Peyer's patch (tissue), 4 donors: ENCODE measurements at places on chromosomes 2 and 18. TPM values are rescaled to one million over a fixed set of nuclear protein-coding genes. Genes with fewer than 3 reads are reported as not detected.
A peak's percentile ranks its signal among the peaks of the same experiment; 100 is the strongest.

GRHL1 gene
- total RNA-seq: 1.5 TPM

DNA sequence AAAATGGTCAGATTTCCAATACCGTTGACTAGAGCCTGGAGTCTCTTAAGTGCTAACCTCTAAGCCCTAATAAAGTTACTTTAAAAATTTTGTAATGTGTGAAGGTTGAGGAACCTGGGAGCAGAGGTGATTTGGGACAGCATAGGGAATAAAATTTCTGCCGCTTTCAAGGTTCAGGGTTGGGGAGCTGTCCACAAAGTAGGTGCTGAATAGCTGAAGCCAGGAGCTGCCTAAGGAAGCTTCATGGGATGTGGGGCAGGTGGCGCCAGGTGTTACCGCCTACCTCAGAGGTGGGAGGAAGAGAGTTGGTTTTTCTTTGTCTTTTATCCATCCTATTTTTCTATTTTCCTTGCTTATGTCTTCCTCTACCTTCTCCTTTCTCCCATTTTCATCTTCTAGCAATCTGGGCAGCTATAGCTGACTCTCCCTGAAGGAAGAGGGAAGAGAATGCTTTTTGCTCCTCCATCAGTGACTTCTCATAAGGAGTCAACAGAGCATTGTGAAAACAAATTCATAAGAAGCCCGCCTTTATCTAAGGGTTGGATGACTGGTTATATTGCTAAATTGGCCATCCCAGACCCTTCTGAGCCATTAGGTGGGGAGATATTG is 178.7 kb downstream of the CLIP4 start:
- H3K36me3 ChIP-seq: no peaks in the 10 kb centered on the region
- H3K4me1 ChIP-seq: no peaks in the 10 kb centered on the region
- no peak overlapping the region for H3K4me3 ChIP-seq
- no peaks in the 10 kb centered on the region for H3K27me3 ChIP-seq
- no peak overlapping the region for H3K27ac ChIP-seq

DNA sequence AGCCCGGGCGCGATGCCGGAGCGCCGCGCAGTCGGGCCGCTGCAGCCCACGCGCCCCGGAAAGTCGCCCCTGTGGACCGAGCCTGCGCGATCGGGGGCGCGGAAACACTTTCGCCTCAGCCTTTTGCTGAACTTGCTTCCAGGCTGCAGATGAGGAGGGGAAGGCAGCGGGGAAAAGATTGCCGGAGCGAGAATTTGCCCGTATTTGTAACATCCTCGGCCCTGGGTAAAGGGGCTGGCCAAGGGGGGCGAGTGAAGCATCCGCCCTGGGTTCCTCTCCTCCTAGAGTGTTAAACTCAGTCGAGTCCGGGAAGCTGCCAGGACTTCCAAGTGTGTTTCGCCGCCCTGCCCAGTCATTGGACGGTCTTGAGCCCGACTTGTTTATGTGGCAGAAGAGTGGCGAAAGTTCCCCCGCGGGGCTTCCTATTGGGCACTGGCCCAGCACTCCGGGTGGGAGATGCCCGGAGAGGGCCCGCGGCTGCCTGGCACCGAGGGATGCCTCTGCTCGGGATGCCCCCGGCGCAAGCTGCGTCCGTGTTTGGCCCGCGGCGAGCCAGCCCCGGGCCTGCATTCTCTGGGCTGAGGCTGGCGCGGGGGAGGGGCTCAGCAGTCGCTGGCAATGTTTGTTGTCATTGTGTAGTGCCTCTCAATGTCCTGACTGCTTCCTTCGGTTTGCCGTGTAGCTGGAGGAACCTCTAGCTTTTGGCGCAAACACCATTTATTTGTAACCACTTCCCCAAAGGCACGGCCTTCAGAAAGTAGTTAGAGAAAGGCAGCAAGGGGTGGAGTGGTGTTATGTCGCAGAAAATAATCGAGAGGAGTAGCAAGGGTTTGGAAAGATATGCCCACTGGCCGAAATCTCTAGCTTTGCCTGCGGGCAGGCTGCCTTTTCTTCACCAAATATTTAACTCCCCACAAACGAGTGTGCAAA is 1.1 kb downstream of the CYBRD1 start:
- H3K4me3 ChIP-seq: peak overlapping the region; percentile 68
- no peaks in the 10 kb centered on the region for H3K4me1 ChIP-seq
- no peaks in the 10 kb centered on the region for H3K36me3 ChIP-seq
- H3K27ac ChIP-seq: peak overlapping the region; percentile 96

GRCh38 chr18:54848121-54848520 is 19.8 kb downstream of the RAB27B start:
- H3K27ac ChIP-seq: no peak overlapping the region
- H3K27me3 ChIP-seq: no peaks in the 10 kb centered on the region
- H3K36me3 ChIP-seq: no peaks in the 10 kb centered on the region
- no peak for DNase-seq
- H3K4me1 ChIP-seq: no peaks in the 10 kb centered on the region
- no peak overlapping the region for H3K4me3 ChIP-seq

CD8A gene
- 4.1 TPM for total RNA-seq

DNA sequence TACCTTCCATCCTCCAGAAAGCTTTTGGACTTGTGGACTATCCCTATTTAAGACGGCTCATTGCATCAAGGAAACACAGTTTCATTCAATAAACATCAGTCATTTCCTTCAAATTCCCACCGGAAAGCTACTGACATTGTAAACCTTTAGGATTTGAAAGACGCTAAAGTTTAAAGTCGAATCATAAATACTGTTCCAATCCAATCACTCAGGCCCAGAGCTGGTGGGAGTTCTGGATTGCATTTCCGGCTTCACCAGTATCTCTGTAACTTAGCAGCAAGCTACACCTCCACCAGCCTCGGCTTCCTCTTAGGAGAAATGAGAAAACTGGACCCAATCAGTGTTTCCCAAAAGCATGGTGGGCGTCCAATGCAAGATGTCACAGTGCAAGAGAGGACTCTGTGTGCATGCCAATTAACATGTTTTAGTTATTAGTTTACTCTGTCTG is 1.6 kb downstream of the WDFY1 start:
- H3K27me3 ChIP-seq: no peaks in the 10 kb centered on the region
- no peaks in the 10 kb centered on the region for H3K4me1 ChIP-seq
- DNase-seq: peak; percentile 47

- no peaks in the 10 kb centered on the region for H3K4me1 ChIP-seq
- no peaks in the 10 kb centered on the region for H3K27me3 ChIP-seq
- H3K4me3 ChIP-seq: no peak overlapping the region
Observed at GRCh38 chr2:25664183-25664964, 9.0 kb downstream of the DTNB start.

DNA sequence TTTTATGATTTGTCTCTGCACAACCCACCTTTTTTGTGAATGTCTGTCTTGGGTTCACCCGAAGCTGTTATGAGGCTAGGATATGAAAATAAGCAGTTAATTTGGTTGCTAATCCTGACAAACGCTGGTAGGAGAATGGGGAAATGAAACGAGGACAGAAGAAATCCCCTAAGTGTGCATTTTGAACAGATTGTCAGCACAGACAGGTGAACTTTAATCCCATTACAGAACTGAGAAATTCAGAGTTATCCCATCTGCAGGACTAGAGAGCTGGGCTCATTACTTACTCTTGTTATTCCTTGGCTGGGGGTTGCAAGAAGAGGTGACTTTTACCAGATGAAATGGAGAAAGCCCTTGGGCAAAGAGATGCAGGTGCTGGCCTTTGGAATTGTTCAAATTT is 123.3 kb upstream of the NYAP2 start:
- H3K4me1 ChIP-seq: no peaks in the 10 kb centered on the region
- H3K36me3 ChIP-seq: no peaks in the 10 kb centered on the region
- no peak for DNase-seq
- no peak overlapping the region for H3K27ac ChIP-seq
- no peaks in the 10 kb centered on the region for H3K27me3 ChIP-seq

DNA sequence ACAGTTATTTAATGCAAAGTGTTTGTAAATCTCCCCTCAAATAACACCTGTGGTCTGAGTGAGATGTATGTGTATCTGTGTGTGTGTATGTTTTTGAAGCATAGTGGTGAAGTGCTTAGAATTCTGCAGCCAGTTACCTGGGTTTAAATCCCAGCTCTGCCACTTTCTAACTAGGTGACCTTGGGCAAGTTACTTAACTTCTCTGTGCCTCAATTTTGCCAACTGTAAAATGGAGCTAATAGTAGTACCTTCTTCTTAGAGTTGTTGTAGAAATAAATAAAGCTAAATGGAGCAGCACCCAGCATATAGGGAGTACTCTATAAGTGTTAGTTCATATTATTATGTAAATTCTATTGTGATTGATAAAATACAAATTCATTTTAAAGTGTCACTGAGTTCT is 48.9 kb downstream of the TGFA start:
- H3K27me3 ChIP-seq: no peaks in the 10 kb centered on the region
- no peak overlapping the region for H3K27ac ChIP-seq
- no peaks in the 10 kb centered on the region for H3K4me1 ChIP-seq
- no peak for DNase-seq
- no peak overlapping the region for H3K4me3 ChIP-seq

DNA sequence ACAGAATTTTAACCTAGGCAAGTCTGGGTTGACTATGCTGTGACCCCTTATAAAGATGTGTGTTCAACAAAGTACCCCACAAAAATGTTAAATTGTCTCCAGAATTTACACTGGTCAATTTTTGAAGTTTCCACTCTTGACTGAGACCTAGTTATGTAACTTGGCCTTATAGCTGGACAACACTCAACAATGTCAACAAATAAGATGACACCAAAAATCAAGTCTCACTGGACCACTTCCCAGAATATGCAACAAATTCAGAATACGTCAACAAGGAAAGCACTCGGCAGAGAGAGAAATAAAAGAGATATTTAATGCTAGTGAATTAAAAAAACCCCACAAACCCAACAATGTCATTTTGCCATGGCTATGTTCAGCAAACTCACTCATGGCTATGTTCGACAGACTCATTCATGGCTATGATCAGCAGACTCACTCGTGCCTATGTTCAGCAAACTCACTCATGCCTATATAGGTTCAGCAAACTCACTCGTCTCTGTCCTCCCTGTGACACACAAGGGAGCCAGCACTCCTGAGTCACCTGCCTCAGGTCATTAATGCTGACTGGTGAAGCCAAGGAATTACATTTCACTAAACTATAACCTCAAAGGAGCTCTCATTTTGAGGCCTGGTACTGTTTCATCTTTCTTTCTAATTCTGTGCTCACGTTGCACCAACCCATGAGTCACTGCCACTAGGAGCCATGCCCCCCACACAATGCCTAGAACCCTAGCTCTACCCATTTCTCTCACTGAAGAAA is 72.7 kb downstream of the PTPN2 start:
- H3K27ac ChIP-seq: no peak overlapping the region
- H3K27me3 ChIP-seq: no peaks in the 10 kb centered on the region

DNA sequence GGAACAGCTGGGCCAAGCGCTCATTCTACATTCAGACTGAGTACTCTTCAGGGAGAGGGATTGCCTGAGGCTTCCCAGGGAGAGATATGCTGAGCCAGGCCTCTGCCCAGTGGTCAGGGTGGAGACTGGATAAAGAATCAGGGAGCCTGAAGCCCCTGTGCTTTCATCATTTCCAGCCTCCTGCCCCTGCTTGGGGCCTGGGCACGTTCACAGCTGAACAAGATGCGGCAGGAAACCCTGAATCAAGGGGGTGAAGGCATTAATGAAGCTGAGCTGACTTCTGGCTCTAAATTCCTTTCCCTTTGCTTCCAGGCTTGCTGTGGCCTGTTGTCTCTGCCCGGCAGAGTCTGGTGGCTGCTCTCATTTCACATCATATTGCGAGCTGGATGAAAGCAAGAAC is 35.0 kb downstream of the RPL37A start:
- no peak overlapping the region for H3K4me3 ChIP-seq
- H3K27me3 ChIP-seq: no peaks in the 10 kb centered on the region
- no peak for DNase-seq

- H3K4me1 ChIP-seq: no peaks in the 10 kb centered on the region
- peak overlapping the region; percentile 39 for H3K27ac ChIP-seq
- H3K4me3 ChIP-seq: no peak overlapping the region
- H3K36me3 ChIP-seq: no peaks in the 10 kb centered on the region
- no peaks in the 10 kb centered on the region for H3K27me3 ChIP-seq
Observed at GRCh38 chr2:15041429-15041837, 408.9 kb downstream of the LRATD1 start.

- no peaks in the 10 kb centered on the region for H3K4me1 ChIP-seq
- no peak overlapping the region for H3K27ac ChIP-seq
- no peaks in the 10 kb centered on the region for H3K36me3 ChIP-seq
Observed at GRCh38 chr18:74651327-74652128, 53.9 kb downstream of the ZNF407 start.

DNA sequence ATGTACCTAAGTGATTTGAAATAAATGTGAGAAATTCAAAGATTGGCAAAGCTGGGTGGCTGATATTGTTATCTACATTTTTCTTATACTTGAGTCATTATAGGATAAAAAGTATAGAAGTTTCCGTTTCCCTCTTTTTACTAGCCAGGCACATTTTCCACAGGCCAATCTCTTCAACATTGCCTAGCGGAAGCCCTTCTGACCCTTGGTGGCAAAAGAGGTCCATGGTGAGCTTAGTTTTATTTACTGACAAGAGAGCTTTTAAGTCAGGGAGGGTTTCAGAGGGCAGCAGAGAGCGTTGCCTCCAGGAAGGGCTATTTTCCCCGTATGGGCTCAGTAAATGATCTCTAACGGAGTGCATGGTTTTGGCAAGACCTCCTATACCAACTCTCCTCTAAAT is 15.1 kb upstream of the RHOB start:
- peaks cover 5% of the 10 kb centered on the region for H3K4me1 ChIP-seq

GPC1 gene
- 5.4 TPM for total RNA-seq

DNA sequence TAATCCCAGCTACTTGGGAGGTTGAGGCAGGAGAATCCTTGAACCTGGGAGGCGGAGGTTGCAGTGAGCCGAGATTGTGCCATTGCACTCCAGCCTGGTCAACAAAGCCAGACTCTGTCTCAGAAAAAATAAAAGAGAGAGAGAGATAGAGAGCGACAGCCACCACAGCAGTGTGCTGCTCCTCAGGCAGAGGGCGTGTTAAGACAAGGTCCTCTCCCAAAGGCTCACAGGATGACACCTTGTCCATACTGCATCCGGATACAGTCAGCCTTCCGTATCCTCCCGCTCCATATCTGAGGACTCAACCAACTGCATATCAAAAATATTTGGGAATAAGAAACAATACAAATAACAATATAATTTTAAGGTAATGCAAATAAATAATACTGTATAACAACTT is 20.1 kb downstream of the ARL4C start:
- H3K27ac ChIP-seq: no peak overlapping the region
- H3K36me3 ChIP-seq: no peaks in the 10 kb centered on the region
- no peaks in the 10 kb centered on the region for H3K4me1 ChIP-seq
- H3K4me3 ChIP-seq: no peak overlapping the region
- DNase-seq: no peak

FECH gene
- total RNA-seq: 25.0 TPM

GRCh38 chr2:178482437-178482836 is 2.2 kb downstream of the PLEKHA3 start:
- no peak overlapping the region for H3K4me3 ChIP-seq
- no peak overlapping the region for H3K27ac ChIP-seq
- H3K27me3 ChIP-seq: no peaks in the 10 kb centered on the region
- no peaks in the 10 kb centered on the region for H3K4me1 ChIP-seq

- no peaks in the 10 kb centered on the region for H3K36me3 ChIP-seq
- no peak overlapping the region for H3K4me3 ChIP-seq
- no peak for DNase-seq
Observed at GRCh38 chr2:25311865-25312575, 29.7 kb downstream of the DNMT3A start.

- no peak overlapping the region for H3K4me3 ChIP-seq
- no peaks in the 10 kb centered on the region for H3K27me3 ChIP-seq
- no peak overlapping the region for H3K27ac ChIP-seq
- no peak for DNase-seq
Observed at GRCh38 chr2:237205561-237205971, 119.9 kb downstream of the COPS8 start.

- H3K36me3 ChIP-seq: no peaks in the 10 kb centered on the region
- H3K27ac ChIP-seq: no peak overlapping the region
- no peak overlapping the region for H3K4me3 ChIP-seq
- DNase-seq: no peak
- H3K4me1 ChIP-seq: no peaks in the 10 kb centered on the region
Observed at GRCh38 chr2:110995911-110996310, 124.8 kb upstream of the BCL2L11 start.
